Activated CD4-positive, alpha-beta T cell treated with anti-CD3 and anti-CD28 coated beads for 4 hours (primary cell): ENCODE measurements at places on chromosomes 7 and 10.
A peak's percentile ranks its signal among the peaks of the same experiment; 100 is the strongest.

DNA sequence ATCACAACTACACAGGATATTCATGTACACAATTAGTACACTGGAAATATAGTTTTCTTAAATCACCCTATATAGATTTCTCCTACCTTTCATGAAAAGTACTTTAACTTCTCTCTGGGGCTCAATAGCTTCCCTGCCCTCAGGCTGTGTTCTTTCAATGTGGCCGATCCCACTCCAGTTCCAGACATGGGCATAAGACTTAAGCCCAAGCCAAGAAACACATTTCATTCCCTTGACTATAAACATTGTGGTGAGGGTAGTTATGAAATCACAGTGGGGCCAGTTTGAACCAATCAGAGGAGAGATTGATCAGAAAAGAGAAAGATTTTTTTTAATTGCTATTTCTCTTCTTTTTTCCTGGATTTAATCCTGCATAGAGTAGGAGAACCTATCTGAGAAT lies 904.6 kb upstream of the SORCS1 start:
- DNase-seq = no peak

- no peak for DNase-seq
Observed at GRCh38 chr7:70027867-70028266, 429.6 kb downstream of the AUTS2 start.

- DNase-seq = no peak
Observed at GRCh38 chr7:11613292-11613930, 218.6 kb downstream of the THSD7A start.

DNA sequence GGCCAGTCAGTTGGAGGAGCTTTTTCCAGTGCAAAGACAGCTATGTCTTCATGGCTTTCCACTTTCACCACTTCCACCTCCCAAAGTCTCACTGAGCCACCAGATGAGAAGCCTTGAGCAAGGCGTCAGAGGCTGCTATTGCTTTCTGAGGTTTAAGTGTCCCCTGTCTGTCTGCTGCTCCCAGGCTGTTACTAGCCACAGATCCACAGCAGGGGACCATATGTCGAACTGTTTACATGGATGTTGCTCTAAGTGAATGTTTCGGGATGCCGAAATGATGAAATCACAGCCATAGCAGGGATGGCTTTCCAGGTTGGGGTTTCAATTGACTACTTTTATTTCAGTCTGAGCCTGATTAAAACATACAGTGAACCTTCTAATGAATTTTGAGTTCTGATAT lies 88.5 kb downstream of the AVL9 start:
- DNase-seq = no peak

- DNase-seq = no peak
Observed at GRCh38 chr10:29120216-29120615, 168.7 kb upstream of the LYZL1 start.

DNA sequence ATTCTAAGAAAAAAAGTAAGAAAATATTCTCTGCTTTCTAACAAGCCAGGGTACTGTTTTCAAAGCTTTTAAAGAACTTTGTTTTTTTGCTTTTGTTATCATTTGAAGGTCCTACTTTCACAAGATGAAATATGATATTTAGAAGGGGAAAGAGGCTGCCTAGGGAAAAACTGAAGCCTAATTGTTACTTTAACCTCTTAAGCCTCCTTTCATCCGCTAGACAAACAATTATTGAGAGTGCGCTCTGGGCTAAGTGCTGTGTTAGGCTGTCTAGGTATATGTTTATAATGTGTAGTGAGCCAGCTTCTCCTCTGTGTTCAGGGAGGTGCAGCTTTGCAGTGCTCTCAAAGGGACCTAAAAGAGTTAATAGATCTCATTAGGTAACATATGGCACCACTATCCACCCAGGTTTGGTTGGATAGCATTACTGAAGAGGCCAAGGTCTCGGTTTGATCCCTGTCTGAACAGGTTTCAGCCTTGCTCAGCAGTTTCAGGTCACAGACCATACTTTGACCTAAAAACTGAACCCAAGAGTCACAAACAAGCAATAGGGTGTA lies 17.9 kb downstream of the PDK4 start:
- no peak for DNase-seq

GRCh38 chr7:115230882-115231571 lies 309.1 kb downstream of the MDFIC start:
- peak; percentile 3 for DNase-seq

- no peak for DNase-seq
Observed at GRCh38 chr10:101776161-101776817, 375 bp upstream of the FGF8 start.

GRCh38 chr7:17502213-17503060 lies 204.0 kb downstream of the AHR start:
- no peak for DNase-seq

- DNase-seq = no peak
Observed at GRCh38 chr7:105934572-105935185, 28.4 kb upstream of the CDHR3 start.

GRCh38 chr7:29304756-29305155 lies 110.2 kb downstream of the CHN2 start:
- DNase-seq = no peak

DNA sequence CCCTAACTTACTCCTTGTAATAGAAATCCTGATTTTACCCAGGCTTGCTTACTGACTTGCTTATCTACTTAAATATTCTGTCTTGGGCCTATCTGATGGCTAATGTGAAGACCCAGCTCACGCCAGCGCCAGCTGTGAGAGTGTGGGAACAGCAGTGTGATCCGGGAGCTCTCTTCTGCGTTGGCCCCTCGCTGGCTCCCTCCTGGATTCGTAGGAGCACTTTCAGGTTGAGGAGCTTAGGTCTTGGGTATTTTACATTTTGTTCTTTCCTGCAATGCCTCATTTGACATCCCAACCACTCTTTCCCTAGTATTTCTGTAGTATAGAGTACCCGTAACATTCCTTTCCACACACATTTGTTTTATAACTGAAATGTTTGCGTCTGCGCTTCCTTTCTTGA lies 51.7 kb downstream of the CREM start:
- DNase-seq = no peak
